Activated CD8-positive, alpha-beta memory T cell treated with anti-CD3 and anti-CD28 coated beads for 4 hours (primary cell): ENCODE measurements at places on chromosomes 7 and 10.

- no peak for DNase-seq
Observed at GRCh38 chr7:143248761-143249354, 14.4 kb upstream of the GSTK1 start.

GRCh38 chr10:14146501-14146900 lies 184.2 kb downstream of the FRMD4A start:
- no peak for DNase-seq

DNA sequence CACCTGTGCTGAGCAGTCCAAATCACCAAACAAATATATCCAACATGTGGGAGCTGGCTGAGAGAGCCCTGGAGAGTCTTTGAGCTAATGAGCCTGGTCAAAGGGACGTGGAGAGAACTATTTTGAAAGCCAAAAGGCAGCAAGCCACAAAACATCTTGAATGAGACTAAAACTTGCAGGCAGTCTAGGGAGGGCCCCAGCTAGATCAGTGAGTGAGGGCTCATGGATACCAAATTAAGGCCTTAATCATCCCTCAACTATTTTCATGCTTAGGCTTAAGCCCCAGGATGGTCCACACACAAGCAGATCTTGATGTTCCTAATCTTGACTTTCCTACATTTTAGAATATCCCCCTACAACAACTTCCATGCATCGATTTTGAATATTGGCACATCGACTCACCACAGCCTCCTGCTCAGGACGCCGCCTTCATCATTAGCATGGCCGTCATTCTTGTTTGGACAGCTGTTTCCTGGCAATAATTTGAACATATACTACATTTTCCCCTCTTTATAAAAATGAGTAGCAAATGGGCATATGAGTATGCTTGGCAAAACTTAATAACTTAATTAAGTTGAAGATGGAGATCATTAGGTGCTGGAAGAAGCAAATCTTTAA lies 86.9 kb upstream of the ADAM12 start:
- no peak for DNase-seq

GRCh38 chr7:121872831-121873288 lies at the start of gene PTPRZ1:
Gene PTPRZ1 (plus strand): TSS chr7:121873161. CDS start chr7:121873500, 339 bp downstream.
- DNase-seq = no peak

- no peak for DNase-seq
Observed at GRCh38 chr7:112596260-112596659, 115.5 kb downstream of the LSMEM1 start.

- no peak for DNase-seq
Observed at GRCh38 chr10:99730026-99730425, 1.9 kb downstream of the COX15 start.
